ENCODE measurements at places on chromosomes 2 and 18. TPM values are rescaled to one million over a fixed set of nuclear protein-coding genes. Genes with fewer than 3 reads are reported as not detected.

KCNS3 gene
- total RNA-seq = 7.3 TPM

RAMP1 gene
- total RNA-seq = 8.8 TPM

DNA sequence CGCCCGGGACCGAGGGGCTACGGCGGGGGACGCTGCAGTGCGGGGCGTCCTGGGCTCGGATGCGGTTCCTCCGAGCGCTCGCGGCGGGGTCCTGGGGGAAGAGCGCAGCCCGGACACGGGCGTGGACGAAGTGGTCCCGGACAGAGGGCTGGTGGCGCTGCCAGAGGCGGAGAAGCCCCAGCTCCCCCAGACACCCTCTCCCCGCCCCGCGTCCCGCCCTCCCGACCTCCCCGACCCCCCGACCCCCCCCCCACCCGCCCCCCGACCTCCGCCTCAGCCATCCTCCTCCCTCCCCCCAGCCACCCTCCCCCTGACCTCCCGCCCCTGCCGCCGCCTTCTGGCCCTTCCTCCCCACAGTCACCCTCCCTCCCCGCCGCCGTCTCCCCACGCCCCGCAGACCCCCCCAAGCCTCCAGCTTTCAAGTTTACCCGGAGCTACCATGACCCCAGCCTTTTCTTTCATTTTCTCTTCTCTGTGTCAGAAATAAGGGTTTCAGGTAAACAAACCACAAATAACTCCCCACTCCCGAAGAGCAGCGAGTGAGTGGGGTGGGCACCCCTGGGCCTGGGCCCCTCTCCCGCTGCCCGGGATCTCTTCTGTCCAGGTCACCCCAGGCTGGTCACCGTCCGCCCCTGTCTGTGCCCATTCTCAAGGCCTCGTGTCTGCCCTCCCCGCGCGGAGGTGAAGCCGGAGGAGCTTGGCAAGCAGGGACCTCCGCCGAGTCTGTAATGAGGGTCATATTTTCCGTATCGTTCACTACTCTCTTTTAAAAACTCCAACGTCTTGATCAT, 5.1 kb downstream of the NFATC1 start:
- peak; percentile 80 for DNase-seq

GRCh38 chr2:191881982-191882816, 35.3 kb upstream of the CAVIN2 start:
- DNase-seq = no peak

- no peak for DNase-seq
Measured at GRCh38 chr2:193528458-193528857, 1333.7 kb upstream of the TMEFF2 start.

HRH4 gene
- total RNA-seq = not detected

DNA sequence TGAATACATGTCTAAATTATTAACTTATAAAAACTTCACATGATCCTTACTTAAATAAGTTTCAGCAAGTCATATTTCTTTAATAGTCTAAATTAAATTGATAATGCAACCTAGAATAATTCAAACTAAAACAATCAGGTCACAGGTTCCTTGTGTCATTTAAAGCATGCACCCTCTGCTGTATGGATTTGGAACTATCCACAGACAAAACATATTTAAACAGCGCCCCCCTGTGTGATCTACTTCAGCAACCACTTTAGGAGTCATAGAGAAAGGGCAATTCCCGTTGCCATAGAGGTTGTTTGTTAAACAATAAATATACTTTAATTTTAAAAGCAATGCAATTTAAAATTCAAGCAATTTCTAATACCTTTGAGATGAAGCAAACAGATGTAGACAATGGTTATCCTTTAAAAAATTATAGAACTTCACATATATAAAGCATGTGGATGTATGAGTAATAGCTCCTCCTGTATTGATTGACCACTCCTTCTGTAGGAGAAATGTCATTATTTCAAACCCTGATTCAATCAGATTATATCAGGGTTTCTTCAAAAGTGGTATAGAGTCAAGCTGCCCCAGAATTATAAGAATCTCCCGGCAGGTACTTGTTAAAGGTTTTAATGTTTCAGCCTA, 21.2 kb downstream of the GRB14 start:
- DNase-seq = no peak

- peak; percentile 43 for DNase-seq
Measured at GRCh38 chr18:26546170-26546874, 2.0 kb downstream of the KCTD1 start.

DNA sequence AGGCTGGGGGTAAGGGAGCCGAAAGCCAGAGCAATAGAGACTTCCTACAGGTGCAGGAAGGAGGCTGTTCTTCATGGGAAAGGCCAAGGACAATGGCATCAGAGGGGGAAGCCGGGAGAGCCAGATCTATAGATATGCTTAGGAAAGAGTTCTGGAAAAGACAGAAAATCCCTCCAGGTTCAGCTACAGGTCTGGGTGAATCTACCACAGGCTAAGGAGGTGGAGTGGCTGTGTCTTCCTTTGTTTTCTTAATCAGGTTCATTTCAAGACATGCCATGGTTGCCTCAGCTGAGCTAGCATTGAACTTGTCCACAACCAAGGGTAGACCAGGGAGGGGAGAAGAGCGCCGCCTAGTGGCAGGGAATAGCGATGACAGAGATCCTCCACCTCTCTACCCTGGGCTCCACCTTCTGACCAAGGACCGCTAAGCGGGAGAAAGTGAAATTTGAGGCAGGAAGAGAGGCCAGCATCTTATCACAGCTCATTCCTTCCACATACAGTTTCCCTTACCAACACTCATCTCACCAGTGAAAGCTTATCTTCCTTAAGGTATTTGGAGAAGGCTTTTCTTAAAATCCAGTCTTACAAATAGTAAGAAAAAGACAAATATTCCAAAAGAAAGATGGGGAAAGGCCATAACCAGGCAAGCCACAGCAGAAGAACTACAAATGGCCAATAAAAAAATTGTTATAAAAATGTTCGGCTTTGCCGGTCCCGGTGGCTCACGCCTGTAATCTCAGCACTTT, 74.2 kb downstream of the VIT start:
- DNase-seq = no peak

DNA sequence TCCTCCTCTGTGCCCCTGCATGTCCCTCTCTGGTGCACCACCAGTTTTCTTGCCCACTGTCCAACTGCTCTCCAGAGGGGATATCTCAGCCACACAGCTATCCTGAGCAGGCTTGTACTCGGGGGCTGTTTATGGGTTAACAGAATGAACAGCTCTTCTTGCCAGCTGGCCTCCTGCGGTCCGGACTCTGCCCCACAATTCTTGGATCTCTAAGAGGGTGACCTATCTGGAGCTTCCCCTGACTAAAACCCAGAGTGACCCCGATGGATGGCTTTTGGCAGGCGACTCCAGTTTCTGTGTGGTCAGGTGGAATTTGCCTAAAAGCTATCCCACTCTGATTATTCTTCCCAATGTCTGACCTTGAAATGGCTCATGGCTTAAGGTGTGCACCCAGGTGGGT, 9.1 kb downstream of the SOWAHC start:
- no peak for DNase-seq

EIF2B4 gene
- total RNA-seq = 35.8 TPM

- DNase-seq = no peak
Measured at GRCh38 chr2:112075490-112076260, 20.6 kb downstream of the TMEM87B start.

SPAST gene
- 13.6 TPM for total RNA-seq

EPB41L3 gene
- total RNA-seq = 44.6 TPM
